ENCODE measurements at places on chromosomes 1 and 21.

- DNase-seq: no peak
These were observed 7.0 kb downstream of the SH2D5 start for GRCh38 chr1:20725189-20726117.

DNA sequence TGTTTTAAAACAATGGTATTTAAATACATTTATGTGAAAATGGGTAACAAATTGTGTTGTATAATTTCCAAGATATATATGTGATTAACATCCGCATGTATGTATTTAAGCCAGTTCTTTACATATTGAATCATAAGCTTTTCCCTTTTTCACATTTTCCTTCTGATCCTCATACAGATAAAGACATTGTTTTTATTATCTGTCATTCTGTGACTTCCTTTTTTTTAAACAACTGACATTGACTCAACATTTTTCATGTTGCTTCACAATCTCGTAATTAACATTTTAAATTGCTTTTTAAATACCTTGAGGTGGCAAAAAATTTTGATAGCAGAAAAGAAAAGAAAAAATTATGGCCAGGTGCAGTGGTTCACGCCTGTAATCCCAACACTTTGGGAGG, 1.4 kb downstream of the STXBP3 start:
- DNase-seq: no peak

DNA sequence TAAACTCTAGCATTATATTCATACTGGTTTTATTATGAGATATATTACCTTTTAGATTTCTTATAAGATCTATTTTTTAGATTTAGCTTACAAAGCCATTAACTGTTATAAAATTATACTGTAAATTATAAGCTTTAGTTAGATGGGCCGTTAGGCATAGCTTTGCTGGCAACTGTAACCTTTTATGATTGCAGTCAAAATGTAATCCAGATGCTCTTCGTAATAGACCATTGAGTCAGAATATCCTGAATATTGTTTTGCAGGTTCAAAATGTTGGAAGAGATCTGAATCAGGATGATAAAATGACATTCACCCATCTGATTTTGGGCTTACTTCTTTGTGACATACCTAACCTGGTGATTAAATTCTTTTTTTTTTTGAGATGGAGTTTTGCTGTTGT, 20.9 kb downstream of the ITSN1 start:
- DNase-seq: no peak

- no peak for DNase-seq
These were observed 6.4 kb downstream of the HSPG2 start for GRCh38 chr1:21930629-21931170.

DNA sequence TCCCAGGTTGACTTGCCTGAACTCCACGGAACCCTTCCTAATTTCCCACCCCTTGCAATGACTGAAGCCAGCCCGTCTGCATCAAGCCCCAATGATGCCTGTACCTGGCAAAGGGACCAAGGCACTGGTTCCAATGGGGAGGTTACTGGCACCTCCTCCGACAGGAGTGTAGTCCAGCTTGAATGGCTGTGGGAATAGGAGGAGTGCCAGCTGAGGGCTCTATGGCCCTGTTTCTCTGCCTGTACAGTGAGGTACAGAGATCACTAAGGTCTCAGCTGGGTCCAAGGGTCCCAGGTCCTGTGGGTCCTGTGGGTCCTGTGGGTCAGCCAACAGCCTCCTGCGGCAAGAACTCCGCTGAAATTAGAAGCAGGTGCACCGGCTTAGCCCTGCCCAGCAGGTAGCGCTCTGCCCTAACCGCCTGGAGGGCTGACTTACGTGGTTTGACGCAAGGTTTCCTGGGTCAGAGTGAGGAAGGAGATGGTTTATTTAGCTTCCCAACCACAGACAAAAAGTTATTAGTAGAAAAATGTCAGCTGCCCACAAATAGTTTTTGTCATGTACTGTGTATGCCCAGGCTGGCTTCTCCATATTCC, 9.9 kb upstream of the SPRR4 start:
- DNase-seq: no peak

- DNase-seq: no peak
These were observed 20.4 kb downstream of the SDHB start for GRCh38 chr1:17033481-17033880.

DNA sequence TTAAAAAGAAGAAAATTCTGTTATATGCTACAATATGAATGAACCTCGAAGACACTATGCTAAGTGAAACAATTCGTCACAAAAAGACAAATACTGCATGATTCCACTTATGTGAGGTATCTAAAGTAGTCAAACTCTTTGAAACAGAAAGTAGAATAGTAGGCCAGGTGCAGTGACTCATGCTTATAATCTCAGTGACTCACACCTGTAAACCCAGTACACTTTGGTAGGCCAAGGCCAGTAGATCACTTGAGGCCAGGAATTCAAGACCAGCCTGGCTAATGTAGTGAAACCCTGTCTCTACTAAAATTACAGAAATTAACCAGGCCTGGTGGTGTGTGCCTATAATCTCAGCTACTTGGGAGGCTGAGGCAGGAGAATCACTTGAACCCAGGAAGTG, 25.7 kb downstream of the EPHA10 start:
- DNase-seq: peak; percentile 25

- no peak for DNase-seq
These were observed 1.1 kb upstream of the DMBX1 start for GRCh38 chr1:46488343-46489168.

DNA sequence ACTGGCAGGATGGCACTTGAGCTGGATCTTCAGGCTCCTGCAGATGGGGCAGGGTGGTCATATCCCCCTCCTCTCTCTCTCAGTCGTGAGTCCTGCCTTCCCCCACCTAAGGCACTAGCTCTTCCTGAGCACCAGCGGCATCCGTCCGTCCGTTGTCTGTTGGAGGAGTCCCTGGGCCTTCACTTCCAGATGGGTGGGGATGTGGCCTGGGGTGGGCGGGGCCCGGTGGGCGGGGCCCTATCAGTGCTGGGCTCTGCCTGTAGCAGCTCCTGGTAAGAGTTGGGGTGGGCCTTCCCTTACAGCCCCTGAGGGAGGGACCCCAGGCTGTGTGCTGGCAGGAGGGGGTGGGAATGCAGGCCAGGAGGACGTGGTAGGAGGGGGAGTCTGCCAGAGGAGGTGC, 10.3 kb downstream of the LDLRAD2 start:
- no peak for DNase-seq

DNA sequence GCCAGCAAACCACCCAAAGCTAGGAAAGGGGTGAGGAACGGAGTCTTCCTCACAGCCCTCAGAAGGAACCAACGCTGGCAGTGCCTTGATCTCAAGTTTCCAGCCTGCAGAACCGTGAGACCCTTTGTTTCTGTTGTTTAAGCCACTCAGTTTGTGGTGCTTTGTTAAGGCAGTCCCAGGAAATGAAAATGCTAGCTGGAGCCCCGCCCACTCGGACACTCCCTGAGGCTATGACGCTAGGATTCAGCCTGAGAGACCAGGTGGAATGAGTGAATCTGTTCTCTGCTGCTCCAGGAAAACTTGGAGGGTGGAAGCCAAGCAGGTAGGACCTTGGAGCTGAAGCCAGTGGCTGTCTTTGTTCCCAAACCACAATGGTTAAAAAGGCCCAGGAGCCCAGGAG, 196.5 kb upstream of the POU3F1 start:
- no peak for DNase-seq

GRCh38 chr1:236686815-236687160, 489 bp downstream of the ACTN2 start:
- DNase-seq: no peak

GRCh38 chr1:200130552-200130951, 103.0 kb downstream of the NR5A2 start:
- no peak for DNase-seq

GRCh38 chr1:164703960-164704411, 145.0 kb downstream of the PBX1 start:
- DNase-seq: no peak

DNA sequence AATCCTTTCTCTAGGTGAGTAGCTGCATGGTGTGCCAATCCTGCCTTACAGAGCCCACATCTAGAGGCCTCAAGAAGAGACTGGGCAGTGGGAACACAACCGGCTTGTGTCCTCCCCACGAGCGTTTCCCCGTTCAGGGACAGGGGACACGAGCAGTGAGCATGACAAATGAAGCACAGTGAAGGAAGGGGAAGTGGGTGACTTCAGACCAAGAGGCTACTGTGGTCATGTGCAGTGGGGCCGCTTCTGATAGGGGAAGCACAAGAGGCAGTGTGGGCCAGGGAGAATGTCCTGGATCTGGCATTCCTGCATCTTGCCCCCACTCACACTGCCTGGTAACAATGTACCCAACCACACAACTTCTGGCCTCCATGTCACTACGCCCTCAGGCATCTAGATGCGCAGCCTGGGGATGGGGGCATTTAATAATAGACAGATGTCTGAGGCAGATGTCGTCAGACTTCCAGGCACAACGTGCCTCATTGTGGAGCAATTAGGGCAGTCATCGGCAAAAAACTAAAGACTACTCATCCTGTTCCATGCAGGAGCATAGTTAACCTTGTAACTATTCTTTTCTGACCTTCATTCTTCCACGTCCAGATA, 155.6 kb upstream of the NBPF11 start:
- DNase-seq: no peak
